ENCODE measurements at places on chromosomes 5 and 9.

GRCh38 chr9:128635266-128636023 is 21.2 kb downstream of the DYNC2I2 start:
- DNase-seq = peak; percentile 88

- no peak for DNase-seq
Observed at GRCh38 chr5:153831973-153832372, 206.7 kb downstream of the FAM114A2 start.

DNA sequence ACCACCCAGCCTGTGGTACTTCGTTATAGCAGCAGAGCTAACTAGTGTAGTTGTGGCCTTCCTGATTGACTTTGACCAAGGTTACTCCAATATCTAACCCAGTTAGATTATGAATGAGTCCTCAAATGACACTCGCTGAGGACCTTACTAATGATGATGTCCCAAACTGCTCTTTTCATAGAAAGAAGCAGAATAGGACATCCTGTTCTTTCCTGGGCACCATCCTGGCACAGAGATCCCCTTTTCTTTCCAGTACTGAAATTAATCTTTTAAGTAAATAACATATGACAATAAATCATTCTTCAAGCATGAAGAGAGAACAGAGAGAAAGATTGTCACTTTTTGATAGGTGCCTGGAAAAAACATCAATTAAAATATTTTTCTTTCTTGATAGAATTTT is 26.7 kb upstream of the SPINK14 start:
- DNase-seq = no peak

DNA sequence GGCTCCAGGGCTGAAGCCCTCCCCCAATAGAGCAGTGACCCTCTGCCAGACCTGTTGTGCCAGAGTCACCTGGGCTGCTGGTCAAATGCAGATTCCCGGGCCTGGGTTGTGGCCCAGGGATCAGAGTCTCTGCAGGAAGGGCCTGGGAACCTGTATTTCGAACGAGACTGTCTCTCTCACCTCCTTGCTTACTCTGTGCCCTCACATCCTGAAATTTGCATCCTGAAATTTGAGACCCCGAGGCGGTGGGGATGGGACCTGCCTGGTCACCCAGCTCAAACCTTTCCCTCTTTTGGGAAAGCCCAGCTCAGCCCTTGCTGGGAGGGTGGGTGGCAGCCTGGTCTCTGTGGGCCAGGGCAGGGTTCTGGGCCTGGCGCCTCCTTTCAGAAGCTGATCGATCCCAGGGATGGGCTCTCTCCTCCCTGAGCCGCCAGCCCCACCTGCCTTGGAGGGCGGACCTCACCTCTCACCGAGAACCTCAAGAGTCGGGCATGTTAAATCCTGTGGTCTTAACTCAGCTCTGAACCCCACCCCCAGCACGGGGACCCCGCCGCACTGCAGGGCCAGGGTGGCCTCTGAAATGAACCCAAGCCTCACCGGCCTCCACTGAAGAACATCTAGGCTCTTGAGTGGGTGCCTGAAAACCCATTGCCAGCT is 44.0 kb upstream of the IER5L start:
- no peak for DNase-seq

GRCh38 chr9:128643519-128644300 is 12.9 kb downstream of the DYNC2I2 start:
- no peak for DNase-seq

DNA sequence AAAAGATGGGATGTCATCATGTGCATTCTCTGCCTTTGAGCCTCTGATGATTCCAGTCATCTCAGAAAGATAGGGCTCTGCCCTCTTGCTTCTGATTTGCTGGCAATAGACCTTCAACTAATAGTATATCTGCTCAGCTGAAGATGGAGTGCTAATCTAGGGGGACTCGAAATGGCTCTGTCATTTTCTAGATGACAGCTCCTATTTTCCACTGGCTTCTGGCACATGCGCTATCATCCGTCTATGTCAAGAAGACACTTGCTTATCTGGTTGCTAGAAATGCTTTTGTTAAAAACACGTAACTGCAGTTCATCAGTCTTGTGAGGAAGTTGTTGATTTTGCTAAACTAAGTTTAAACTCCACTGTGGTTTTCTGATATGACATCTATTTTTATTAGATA is 265.5 kb upstream of the ZNF608 start:
- DNase-seq = no peak

- DNase-seq = peak; percentile 15
Observed at GRCh38 chr9:111691672-111692329, 30.4 kb downstream of the GNG10 start.

DNA sequence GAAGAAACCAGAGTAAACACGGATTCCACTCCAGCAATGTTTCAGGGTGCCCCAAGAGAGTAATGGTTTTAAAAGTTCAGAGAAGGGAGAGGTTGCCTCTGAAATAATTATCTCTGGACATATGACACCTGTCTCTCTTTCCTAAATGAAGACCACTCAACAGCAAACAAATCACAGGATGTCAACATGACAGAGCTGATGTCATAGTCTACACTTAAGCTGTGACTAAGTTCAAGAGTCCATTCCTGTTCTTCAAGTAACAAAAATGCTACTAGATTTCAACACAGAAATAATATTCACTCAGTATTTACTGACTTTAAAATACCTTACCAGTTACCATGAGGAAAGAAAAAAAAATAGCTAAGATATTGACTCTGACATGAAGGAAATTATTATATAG is 44.7 kb upstream of the SLC30A5 start:
- no peak for DNase-seq

DNA sequence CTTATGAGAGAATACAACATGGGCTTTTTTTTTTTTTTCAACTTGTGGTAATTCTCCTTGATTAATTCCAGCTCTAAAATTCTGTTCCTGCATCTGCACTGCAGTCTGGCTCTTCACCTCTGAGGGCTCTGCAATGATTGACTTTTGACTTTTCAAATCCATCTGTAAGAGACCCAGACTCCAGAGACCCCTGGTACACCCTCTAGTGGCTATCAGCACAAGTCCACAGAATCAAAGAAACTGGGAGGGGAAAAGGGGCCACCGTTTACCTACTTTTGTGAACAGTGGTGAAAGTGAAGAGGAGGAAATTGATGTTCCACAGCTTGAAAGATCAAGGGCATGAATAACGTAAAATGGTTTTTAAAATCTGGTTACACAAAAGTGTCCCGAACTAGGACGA is 151.6 kb downstream of the SLIT3 start:
- no peak for DNase-seq

DNA sequence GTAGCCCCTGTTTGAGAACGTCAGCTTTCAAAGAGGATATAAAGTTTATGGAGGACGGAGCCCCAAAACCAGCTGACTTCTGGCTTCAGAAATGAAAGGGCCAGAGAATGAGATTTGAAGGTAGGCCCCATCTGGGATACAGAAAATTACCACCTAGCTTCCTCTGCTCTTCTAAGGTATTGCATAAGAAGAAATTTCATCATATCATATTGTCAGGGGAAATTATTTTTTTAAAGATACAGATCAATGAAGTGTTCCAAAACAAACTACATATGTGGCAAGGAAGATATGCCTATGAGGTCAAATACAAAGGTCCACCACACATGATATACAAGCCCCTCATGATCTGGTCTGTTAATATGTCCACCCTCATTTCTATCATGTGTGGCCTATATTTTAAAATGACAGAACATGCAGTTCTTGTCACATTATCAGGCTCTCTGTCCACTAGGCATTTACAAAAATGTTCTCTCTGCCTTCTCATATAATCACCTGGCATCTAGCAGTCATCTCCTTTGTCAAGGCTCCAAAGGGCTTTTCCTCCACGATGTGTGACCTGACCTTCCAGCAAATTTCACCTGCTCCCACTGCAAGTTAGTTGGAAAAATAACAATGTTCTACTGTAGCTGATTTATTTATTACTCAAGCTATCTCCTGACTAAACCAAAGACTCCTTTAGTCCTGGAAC is 83.1 kb downstream of the DPYSL3 start:
- DNase-seq = no peak

GRCh38 chr9:35516479-35516878 is 26.6 kb downstream of the RUSC2 start:
- no peak for DNase-seq

GRCh38 chr9:131485728-131486422 is 16.8 kb upstream of the POMT1 start:
- DNase-seq = no peak

DNA sequence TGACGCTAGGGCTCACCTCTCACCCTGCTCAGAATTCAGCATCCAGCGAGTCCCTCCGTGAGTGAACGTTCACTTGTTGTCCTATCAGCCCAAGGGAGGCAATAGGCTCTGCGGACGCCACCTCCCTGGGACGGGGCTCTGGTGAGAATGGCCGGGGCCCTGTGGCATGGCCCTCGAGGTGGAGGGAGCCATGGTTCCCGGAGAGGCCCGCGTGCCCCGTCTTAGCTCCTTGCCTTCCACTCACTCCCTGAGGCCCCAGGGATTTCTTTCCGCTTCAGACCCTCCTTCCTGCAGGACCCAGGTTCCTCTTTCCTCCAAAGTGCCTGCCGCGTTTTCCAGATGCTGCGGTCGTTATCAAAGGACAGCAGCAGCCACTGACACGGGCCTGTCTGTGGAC is 21.5 kb downstream of the EXOC3 start:
- no peak for DNase-seq

GRCh38 chr9:96242811-96243210 is 59.2 kb downstream of the HSD17B3 start:
- DNase-seq = no peak

DNA sequence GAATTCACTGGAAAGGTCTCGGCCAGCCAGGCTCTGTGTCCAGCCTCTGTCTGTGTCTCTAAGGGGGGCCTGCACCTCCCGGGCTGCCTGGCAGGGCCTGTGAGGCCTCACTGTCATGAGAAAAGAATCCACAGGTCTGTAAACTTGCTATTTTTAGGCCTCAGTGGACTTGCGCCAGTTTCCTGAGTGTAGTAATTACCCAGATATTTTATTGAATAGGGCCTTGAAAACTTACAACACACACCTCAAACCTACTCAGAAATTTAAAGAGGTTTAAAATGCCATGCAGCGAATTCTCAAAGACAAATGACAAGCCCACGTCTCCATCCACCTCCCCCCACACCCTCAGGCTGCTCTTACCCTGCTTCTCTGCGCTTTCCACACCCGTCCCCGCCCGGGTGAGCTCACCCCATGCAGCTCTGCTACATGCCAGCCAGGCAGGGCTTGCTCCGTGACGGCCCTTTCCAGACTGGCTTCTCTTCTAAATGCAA is 8.8 kb upstream of the TENT4A start:
- peak; percentile 50 for DNase-seq

DNA sequence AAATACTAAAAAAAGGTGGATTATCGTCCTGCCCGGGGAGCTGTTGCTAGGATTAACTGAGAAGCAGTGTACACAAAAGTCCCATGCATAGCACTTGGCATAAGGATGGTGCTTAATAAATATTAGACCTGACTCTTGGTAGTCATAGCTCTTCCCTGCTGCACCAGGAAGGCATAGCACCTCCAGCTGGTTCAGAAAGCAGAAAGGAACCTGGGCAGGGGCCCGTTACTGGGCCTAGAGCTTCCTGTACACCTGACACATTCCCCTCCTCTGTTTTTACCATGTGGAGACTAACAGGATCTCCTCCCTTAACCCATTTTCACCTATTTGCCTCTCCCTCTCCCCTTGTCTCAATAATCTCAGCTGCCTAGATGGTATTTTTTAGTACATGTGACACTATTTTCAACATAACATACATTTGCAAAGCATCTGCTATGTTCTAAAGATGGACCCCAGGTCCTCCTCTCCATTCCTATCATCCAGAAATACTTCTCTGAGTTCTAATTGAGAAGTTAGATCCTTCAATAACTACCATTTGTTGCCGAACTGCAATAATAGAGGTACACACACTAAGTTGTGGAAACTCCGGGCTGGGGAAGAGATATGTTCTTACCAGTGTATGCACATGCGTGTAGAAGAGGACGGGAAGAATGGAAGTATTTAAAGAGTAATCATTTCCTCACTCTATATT is 3.2 kb upstream of the ANP32B start:
- DNase-seq = no peak

DNA sequence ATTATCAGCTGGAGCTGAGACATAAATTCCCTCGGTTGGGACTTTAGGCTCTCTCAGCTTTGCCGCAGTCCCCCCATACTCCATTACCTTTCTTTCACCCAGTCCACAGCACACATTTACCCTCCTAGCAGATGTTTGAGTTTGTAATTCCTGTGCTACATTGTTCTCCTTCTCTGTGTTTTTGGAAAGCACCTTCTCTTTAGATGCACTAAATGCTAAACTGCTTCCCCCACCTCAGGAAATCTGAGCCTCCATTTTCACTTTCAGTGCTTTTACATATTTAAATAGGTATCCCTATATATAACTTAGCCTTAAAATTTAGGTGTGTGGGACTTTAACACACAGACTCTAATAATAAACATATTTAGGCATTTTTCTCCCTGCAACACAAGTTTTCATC is 356.9 kb downstream of the NFIB start:
- DNase-seq = no peak

DNA sequence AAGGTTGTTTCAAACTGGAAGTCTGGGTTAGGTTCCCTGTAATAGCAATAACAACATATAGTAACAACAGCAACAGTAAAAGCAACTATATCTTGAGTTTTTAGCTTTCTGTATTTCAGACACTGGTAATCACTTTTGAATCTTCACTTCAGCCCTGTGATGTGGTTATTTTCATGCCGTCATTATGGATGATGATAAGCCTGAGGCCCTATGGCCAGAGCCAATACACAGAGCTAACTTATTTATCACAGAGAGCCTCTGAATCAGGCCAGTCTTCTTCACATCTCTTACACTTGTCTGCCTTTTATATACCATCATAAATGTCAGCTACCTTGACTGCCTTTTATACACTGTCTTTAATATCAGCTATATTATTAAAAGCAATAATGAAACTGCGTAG is 329.0 kb downstream of the FER start:
- DNase-seq = no peak

GRCh38 chr5:107675201-107675600 is 4.5 kb upstream of the EFNA5 start:
- no peak for DNase-seq

Data from AG09319 (cell line).